ENCODE measurements at places on chromosomes 12 and 14.

DNA sequence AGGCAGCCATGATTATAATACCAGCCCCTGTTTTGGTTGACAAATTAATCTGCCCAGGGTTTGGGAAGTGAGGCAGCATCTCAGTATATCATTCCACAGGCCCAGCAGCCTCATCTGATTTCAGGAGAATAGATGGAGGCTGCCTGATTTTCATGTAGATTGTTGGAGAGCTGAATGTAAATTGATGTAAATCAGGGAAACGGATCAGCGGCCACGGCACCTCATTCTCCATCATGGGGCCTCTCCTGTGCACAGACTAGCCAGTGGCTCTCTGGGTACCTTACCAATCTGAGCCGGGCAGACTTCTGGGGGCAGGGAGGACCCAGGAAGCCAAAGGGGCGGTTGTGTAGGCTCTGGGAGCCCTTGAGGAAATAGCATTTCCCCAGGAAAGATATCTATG, 63.7 kb upstream of the GSC start:
- no peak for DNase-seq

GRCh38 chr12:70042675-70043074, 200.6 kb upstream of the CNOT2 start:
- DNase-seq, result no peak

DNA sequence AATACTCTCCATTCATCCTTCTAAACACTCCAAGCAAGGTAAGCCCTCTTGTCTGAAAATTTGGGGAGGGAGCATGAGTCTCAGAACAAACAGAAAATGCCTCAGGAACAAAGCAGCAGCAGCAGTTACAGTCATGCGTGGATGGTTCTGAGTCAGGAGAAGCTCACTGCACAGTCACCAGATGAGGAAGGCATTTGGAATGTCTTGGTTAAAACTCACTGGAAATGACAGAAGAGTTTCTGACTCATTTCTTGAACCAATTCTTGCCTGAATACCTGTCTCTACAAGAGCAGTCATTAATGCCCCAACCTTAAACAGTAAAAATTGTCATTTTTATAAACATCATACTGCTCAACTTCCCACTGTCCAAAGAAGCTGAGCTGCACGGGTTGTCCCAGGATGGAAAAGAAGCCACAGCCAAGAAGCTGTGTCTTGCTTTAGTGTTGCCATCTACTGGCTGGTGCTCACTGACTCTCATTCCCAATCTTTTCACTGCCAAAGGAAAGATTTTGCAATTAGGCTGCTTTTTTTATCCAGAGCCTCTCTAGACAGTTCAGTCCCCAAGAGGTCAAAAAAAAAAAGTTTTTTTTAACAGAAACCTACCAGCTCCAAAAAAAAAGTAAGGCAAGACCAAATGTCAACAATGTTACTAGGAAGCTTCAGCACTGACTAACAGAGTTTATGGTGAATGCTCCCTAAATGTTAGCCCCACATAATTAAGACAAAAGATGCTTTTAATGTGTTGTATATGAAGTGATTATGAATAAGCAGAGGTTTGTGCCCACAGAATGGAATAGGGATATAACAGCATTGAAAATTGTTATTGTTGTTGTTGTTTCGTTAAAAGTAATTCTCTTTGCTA, 40.4 kb downstream of the KICS2 start:
- DNase-seq, result peak; percentile 8

DNA sequence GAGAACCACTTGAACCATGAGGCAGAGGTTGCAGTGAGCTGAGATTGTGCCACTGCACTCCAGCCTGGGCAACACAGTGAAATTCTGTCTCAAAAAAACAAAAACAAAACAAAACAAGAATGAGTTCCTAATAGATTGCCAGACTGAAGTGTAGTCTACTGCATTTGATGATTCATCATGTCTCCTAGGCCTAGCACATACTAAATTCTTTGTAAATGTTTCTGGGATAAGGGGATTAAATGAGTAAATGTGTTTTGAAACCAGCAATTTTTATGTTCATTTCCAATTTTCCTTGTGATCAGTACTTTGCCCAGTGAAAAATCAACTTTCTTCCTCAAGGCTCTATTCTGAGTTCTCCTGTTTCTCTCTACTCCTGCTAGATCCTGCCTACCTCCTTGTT, 2.9 kb upstream of the DYRK2 start:
- DNase-seq, result no peak

- DNase-seq, result no peak
Measured at GRCh38 chr14:64541972-64542835, 1.7 kb downstream of the HSPA2 start.

GRCh38 chr12:82522762-82523161, 163.9 kb upstream of the TMTC2 start:
- no peak for DNase-seq

DNA sequence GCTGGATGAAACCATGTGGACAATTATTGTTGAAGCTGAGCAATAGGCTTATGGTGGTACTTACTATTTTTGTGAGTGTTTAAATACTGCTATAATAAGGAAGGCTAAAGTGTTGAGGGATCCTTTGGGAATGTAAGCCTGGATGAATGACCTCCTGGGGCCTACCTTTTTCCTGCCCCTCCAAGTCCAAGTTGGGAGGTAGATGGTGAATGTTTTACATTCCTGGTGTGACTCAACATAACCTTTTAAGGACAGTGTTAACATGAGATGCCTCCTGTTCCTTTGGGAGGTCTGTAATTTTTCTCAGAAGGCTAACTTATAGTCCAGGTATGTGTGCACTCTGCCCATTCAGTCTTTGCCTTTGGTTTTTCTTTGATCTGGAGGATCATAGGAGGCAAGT, 315.9 kb downstream of the NRXN3 start:
- no peak for DNase-seq

DNA sequence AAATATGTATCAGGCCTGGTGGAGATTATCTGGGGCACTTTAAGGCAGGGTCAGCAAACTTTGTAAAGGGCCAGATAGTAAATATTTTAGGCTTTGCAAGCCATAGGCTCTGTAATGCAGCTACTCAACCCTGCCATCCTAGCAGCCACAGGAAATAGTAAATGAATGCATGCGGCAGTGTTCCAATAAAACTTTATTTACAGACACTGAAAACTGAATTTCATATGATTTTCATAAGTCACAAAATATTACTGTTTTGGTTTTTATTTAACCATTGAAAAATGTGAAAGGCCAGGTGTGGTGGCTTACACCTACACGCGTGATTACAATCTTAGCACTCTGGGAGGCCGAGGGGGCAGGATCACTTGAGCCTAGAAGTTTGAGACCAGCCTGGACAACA, 3.2 kb upstream of the CAMKK2 start:
- no peak for DNase-seq

GRCh38 chr12:16359512-16360491, 12.4 kb downstream of the MGST1 start:
- no peak for DNase-seq

All from hypothalamus (tissue), 51 donors.